ENCODE measurements at places on chromosomes 3 and 15.

- no peak for DNase-seq
Measured at GRCh38 chr15:58574631-58575030, 142.8 kb downstream of the LIPC start.

GRCh38 chr3:81864272-81864671, 102.8 kb upstream of the GBE1 start:
- no peak for DNase-seq

DNA sequence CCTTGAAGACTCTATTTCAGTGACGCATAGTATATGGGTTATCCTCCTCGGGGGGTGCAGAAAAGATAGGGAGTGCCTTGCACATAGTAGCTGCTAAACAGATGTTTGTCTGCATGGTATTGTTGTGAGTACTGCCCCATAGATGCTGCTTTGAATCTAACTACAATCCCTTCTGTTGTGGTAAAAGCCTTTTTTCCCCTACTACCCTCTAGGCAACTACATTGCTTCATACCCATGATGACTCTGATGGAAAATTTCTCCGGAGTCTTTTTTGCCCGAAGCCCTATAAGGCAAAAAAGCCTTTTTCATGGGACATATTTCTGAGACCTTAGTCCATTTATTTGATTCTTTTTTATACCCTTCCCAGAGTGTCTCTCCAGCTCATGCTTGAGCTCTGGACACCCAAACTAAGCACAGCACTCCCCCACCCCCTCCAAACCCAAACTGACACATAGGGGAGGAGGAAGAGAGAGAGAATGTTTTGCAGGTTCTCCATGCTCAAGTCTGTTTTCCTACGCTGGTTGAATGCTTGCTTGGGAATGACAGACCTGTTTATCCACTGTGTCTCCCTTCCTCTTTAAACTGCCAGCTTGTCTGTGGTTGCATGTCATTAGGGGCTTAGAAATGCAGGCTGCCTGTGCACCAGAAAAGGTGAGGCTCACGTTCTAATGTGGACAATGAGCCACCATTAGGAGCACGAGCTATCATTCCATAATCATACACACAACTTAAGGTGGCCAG, 52.9 kb downstream of the LRTM1 start:
- no peak for DNase-seq

GRCh38 chr3:170507063-170507462, 78.8 kb downstream of the SLC7A14 start:
- DNase-seq = no peak

GRCh38 chr15:73175382-73175781, 123.1 kb downstream of the NEO1 start:
- DNase-seq = no peak

GRCh38 chr3:129506231-129506742, 22.2 kb upstream of the RHO start:
- DNase-seq = no peak

GRCh38 chr15:68187559-68187958, 17.6 kb downstream of the CALML4 start:
- peak; percentile 80 for DNase-seq

DNA sequence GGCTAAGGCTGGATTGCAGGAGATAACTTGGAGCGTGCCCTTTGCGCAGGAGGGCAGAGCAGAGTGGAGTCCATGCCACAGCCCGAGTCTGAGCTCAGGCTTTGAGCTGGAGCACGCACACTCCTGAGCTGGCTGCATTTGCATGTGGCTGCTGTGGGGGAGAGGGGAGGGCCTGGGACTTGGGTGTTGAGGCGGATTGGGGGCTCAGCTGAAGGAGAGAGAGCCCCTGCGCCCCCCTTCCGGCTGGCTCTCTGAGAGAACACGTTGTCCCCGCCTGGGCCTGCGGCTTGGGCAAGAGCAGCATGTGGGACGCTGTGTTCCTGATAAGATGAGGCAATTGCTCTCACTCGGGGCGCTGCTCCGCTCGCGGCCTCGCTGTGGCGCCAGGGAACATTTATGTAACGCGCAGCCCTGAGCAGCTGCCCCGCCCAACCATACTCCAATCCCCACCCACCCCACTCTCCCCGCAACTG, 39.1 kb downstream of the KLF13 start:
- peak; percentile 75 for DNase-seq

GRCh38 chr15:73165844-73166243, 113.6 kb downstream of the NEO1 start:
- DNase-seq = no peak

- no peak for DNase-seq
Measured at GRCh38 chr3:161187046-161187445, 34.1 kb upstream of the NMD3 start.

All from right forelimb (tissue), 1 donor.